ENCODE measurements at places on chromosomes 1 and 21.

- no peak for DNase-seq
Measured at GRCh38 chr1:85983316-85983715, 173.3 kb downstream of the COL24A1 start.

GRCh38 chr21:35163411-35163810 lies 114.3 kb upstream of the RUNX1 start:
- no peak for DNase-seq

DNA sequence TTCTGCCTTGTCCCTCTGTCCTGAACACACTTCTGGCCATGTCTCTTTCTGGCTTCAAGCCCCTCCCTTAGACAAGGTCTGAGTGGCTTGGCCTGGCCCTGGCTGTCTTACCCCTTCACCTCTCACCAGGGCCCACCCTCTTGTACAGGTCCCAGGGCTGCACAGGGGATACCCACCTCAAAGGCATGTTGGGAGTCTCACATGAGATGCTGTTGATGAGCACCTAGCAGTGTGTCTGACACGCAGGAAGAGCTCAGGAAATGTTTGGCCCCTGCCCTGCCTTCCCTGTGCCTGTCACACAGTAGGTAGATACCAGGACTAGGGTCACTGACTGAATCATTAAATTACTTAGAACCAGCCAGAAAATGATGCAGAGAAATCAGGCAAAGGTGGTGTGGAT lies 16.6 kb downstream of the ZNF362 start:
- no peak for DNase-seq

GRCh38 chr1:35726450-35727433 lies 8.1 kb upstream of the C1orf216 start:
- peak; percentile 22 for DNase-seq

- no peak for DNase-seq
Measured at GRCh38 chr1:64940025-64940424, 26.3 kb downstream of the JAK1 start.

DNA sequence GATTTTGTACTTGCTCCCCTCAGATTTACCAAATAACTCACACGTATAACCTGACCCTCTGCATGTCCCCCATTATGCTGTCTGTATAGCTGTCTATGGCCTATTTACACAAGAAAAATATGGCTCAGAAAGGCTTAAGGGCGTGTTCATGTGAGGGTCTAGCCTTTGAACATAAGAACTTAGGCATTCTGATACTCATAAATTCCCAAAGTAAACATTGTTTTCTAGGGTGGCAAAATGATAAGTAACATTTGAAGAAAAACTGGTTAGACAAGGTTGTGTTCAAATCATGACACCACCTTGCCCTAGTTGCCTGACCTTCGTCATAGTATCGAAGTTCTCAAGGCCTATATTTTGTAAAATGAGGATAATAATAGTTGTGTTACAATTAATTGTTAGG lies 394.6 kb downstream of the LRRIQ3 start:
- no peak for DNase-seq

DNA sequence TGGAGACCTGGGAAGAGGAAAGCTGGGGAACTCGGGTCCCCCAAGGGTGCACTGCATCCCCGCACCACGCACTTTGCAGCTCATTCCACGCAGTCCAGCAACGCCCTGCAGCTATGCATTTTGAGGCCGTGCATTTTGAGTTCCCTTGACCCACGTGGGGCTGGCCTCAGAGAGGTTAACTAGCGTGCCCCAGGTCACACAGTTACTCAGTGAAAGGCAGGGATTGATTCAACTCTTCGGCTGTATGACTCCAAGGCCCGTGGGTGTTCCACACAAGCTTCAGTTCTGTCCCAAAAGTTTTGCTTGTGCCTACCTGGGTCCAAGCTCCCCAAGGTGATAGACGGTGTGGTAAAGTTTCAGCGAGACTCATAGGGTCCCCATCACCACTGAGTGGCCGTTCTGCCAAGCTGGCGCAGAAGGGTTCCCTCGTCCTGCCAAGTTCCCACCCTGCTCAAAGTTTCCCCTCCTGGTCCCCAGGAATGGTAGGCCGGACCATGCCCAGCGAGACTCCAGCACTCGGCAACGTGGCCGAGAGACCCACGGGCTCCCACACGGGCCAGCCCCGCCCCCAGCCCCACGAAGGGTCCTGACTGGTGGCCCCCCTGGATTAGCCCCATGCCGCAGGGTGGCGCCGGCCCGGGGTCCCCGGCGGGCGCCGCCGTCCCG lies 611 bp downstream of the HSPG2 start:
- no peak for DNase-seq

DNA sequence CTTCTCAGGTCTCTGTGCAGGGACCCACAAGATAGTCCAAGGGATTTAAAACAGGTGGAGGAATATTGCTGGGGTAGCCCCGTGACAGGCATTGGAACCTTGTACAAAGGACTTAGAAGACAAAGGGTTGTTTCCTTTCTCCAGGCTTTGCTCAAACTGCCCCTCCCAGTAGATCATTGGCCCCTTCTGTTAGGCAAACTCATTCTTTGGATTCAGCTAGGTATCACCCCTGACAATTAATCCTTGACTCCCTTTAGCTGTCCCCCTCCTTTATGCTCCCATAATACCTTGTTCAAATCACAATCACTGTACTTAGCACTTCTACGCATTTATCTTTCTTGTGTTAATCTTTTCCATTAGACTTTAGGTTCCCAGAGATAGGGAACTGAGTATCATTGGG lies 360.5 kb downstream of the KCNH1 start:
- no peak for DNase-seq

All from A172 (cell line).